ENCODE measurements at places on chromosomes 2 and 18.

GRCh38 chr2:233380132-233380895, 26.0 kb downstream of the DGKD start:
- DNase-seq: no peak

- no peak for DNase-seq
Measured at GRCh38 chr18:55551227-55551626, 36.8 kb downstream of the TCF4 start.

GRCh38 chr18:42030586-42031182, 75.7 kb downstream of the PIK3C3 start:
- no peak for DNase-seq

GRCh38 chr2:18045230-18045629, 166.8 kb downstream of the KCNS3 start:
- DNase-seq: no peak

Data from stimulated activated CD8-positive, alpha-beta memory T cell treated with anti-CD3 and anti-CD28 coated beads, Interleukin-15, amount 100 ng/mL, for 1 hour (primary cell).